ENCODE measurements at places on chromosomes 2 and 18.

- no peak for DNase-seq
Observed at GRCh38 chr2:191696001-191696400, 18.1 kb downstream of the NABP1 start.

DNA sequence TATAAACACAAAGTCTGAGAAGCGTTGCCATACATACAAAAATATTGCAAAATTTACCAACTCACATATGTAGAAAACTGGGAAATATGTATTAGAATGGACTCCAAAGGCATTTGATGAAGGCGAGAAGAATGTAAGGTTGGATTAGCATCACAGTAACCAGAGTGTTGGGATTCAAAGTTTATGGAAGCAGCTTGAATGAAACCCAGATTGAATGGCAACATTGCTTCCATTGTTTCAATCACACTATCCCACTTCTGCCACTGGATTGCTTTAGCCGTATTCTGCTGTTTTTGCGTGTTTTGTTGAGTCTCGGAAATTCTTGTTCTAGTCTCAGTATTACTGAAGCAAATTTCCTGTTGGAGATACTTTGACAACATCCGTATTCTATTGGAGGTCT lies 609.0 kb upstream of the LRATD1 start:
- DNase-seq = no peak

DNA sequence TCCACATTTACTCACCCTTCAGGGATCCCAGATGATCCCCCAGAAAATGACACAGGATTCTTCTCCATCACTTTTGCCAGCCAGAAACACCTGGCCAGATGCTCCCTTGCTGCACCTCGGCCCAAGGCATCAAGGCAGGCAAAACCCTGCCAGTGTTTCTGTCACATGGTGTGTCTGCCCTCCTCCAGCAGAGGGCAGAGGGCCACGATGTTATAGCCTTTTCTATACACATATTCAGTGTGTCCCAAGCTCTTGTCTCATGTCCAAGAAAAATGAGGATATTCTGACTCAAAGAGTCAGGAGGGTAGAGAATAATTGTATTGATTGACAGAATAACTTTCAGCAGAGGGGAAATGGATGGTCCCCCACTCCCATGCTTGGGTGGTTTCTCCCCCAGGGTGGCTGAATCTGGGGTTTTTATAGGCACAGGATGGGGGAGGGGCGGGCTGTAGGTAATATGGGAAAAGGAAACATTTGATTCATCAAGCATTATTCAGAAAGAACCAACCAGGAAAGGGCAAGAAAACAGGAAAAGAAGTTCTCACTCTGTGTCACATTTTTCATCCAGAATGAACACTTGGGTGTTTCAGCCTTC lies 933.9 kb downstream of the TRIB2 start:
- DNase-seq = no peak

- no peak for DNase-seq
Observed at GRCh38 chr2:197251163-197251562, 59.4 kb downstream of the ANKRD44 start.

GRCh38 chr18:6363216-6363615 lies 51.5 kb downstream of the L3MBTL4 start:
- DNase-seq = no peak
